Stimulated activated CD8-positive, alpha-beta memory T cell treated with anti-CD3 and anti-CD28 coated beads, Interleukin-15, amount 100 ng/mL, for 24 hours (primary cell): ENCODE measurements at places on chromosomes 5 and 9.

DNA sequence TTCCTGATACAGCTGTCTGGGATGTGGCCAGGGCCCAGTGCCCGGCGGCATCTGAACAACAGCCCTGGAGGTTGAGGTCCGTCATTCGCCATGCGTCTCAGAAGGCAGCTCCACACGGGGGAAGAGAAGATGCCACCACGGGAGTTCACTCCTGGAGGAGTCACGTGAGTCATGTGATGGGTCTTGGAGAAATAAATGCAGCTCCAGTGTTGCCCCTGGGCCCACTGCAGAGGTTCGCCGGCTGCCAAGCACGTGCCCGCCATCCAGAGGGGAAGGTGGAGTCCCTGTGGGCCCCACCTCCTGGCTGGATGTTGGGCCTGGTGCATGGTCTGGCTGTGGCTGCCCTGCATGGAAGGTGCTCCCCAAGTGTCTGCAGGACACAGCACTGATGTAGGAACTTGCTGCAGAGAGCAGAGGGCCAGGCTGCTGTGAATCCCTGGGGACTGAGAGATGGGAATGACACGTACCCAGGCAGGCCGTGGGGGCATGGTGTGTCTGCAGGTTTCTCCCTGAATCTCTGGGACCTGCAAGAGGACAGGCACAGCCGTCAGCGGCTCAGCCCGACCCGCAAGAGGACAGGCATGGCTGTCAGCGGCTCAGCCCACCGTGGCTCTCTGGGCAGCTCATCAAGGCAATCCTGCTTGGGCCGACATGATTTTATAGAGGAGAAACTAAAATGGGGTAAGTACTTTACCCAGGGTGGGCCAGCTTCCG, 418.3 kb upstream of the IRX4 start:
- DNase-seq: no peak

GRCh38 chr9:104869811-104870210, 58.1 kb downstream of the ABCA1 start:
- DNase-seq: no peak

GRCh38 chr9:113535756-113536155, 72.2 kb downstream of the RGS3 start:
- DNase-seq: no peak

DNA sequence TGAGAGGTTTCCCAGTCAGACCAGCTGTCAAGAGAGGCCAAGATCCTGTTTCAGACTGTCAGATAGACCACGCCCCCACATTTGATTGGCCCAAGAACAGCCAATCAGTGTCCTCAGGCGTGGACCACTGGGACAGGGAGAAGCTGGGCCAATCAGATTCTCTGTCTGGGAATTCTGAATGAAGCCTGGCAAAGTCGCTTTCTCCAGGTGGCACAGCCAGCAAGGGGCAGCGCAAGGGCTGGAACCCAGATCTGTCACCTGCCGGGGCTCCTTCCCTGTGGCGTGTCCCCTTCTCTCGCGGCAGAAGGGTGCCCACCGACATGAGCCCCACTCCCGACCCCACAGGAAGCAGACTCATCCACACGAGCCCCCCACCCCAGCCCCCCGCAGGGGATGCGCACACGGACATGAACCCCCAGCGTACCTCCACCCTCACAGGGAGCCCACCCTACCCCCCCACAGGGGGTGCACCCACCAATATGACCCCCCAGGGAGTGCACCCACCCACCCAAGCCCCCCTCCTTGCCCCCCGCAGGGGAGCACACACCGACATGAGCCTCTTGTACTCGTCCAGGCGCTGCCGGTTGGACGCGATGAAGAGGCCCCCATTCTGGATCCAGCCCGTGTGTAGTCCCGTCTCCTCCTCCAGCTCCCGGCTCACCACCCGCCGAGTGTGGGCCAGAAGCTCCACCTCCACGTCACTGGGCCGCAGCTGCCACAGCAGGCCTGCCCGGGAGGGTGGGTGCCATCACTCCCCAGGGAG, 6.1 kb downstream of the SARDH start:
- DNase-seq: no peak

- DNase-seq: no peak
Measured at GRCh38 chr9:70477146-70477745, 62.8 kb upstream of the KLF9 start.

- DNase-seq: no peak
Measured at GRCh38 chr5:145470396-145470979, 364.7 kb downstream of the PRELID2 start.

DNA sequence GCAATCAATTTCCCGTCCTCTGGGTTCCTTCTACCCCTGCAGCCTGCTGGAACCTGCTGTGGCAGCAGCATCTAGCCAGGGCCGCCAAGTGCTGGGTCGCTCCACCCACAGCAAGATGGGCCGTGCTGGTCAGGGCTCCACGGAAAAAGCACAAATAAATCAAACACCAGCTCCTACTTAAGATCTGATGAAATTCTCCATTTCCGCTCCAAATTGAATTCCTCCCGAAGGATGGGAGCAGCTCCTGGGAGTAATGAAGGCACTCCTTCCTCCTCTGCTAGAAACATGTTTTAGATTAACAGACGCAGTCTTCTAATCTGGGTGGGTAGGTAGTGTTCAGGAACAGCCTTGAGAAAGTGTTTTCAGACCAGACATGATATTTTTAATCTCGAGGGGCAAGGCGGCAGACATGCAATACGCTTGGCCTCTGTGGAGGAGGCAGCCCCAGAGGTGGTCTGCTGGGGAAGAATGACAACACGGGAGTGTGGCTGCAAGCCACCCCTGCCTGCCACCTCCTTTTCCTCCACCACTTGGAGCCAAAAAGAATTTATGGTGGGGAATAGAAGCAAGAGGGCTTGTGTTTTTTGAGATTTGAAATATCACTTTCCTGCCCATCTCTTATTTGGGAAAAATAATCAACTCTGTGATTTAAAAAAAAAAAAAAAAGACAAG, 194.1 kb downstream of the AOPEP start:
- DNase-seq: no peak

DNA sequence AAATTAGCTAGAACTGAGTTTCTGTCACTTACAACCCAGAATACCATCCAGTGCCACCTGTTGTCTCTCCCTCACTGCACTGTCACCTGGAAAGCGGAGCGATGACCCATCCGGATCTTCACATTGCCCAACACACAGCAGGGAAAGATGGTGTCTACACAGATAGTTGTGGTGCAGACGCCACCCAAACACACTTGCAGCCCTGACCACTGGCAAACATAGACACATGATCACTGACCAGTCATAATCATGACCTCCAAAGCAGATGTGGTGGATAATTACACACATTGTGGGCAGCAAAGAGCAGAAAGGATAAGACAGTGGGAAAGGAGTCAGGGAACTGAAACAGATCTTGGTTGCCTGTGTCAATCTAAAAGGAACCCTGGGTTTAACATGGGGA, 64.7 kb downstream of the GABBR2 start:
- no peak for DNase-seq

DNA sequence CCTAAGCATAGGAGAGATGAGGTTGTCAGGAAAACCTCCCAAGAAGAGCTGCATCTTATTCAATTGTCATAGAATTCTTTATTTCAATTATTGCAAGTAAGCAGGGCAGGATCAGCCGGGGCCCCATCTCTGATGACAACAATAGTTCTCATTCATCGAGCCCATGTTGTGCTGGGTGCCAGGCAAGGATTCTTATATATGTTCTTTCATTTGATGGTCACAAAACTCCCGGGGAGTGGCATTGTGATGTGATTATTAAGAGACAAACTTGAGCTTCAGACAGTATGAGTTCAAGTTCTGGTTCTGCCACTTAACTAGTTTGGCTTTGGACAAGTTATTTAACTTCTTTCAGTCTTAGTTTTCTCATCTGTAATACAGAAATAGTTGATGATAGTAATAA, 8.5 kb downstream of the FUBP3 start:
- no peak for DNase-seq

DNA sequence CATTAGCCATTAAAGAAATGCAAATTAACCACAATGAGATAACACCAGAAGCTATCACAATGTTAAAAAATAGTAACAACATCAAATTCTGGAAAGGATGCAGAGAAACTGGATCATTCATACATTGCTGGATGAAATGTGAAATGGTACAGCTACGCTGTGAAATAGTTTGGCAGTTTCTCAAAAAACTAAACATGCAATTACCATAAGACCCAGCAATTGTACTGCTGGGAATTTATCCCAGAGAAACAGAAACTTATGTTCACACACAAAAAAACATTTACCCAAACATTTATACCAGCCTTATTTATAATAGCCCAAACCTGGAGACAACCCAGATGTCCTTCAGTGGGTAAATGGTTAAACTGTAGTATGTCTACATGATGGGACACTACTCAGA, 592.9 kb downstream of the ZNF608 start:
- no peak for DNase-seq

DNA sequence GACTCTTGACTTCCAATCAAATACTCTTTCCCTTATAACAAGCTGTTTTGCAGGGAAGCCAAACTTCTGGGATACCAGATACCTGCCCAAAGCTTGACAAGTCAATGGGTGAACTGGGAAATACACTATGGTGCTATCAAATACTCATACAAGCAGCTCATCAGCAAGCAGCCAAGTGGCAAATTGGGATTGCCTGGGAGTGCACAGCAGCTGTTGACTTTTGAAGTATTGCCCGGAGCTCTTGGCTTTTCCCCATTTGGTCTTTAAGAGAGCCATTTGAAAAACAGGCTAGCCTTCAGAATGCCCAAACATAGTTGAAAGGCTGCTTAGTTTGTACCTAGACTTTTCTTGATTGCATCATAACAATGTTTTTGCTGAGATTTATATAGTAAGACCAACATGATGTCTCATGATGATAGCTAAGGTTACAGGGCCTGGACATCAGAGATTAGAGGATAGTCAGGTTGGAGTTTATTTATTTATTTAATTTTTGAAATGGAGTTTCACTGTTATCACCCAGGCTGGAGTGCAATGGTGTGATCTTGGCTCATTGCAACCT, 210.1 kb upstream of the ZNF608 start:
- no peak for DNase-seq

GRCh38 chr5:158952951-158953350, 146.8 kb downstream of the EBF1 start:
- DNase-seq: no peak

GRCh38 chr5:163565931-163566608, 60.7 kb downstream of the MAT2B start:
- DNase-seq: no peak

GRCh38 chr9:438961-439768, 224.5 kb downstream of the DOCK8 start:
- no peak for DNase-seq

GRCh38 chr5:139445325-139446170, 6.2 kb upstream of the DNAJC18 start:
- DNase-seq: no peak

GRCh38 chr9:96150324-96151227, 151.4 kb downstream of the HSD17B3 start:
- DNase-seq: no peak

DNA sequence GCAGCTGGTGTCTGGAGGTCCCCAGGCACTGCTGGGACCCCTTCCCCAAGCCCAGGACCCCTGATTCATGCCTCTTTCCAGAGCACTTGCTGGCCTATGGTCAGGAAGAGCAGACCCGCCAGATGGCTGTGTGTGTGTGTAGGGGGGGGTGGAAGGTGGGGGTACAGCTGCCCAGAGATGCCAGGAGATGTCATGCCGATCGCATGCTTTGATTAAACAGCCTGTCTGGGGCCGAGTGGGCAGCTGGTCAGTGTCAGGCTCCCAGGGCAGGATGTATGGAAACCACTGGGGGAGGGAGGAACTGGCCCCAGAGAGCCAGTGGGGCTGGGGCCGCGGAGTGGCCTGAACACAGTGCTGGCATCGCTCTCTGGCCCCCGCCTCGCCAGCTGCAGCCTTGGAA, 23.7 kb downstream of the RXRA start:
- no peak for DNase-seq

DNA sequence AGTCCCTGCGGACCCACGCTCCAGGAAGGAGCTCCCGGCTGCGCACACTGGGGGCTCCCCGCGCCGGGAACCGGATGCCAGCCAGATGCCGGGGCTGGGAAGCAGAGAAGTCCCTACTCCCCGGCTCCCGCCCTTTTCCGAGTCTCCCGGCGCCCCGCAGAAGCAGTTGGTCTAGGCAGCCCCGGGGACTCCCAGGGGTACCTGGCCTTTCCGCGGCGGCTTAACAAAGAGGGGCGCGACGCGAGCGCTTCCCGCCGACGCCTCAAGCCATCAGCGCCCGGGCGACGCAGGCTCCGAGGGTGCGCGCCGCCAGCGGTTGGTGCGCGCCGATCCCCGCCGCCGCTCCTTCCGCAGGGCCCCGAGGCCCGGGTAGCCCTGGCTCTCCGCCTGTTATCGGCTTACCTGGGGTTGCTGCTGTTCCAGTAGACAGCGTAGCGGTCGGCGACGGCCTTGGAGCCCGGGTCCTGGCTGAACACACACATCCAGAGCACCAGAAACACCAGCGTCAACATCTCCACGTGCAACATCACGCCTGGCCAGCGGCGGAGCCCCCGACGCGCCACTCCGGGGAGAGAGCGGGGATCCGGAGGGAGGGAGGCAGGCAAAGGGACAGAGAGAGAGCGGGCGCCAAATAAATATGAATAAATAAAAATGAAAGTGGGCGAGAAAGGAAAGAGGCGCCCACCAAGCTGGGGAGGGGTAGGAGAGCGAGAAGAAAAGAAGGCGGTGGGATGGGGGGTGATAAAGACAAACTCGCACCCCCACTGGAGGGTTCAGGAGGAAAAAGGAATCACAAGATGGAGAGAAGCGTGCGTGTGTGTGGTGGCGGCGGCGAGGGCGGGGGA, 428 bp downstream of the EFNA5 start:
- no peak for DNase-seq

DNA sequence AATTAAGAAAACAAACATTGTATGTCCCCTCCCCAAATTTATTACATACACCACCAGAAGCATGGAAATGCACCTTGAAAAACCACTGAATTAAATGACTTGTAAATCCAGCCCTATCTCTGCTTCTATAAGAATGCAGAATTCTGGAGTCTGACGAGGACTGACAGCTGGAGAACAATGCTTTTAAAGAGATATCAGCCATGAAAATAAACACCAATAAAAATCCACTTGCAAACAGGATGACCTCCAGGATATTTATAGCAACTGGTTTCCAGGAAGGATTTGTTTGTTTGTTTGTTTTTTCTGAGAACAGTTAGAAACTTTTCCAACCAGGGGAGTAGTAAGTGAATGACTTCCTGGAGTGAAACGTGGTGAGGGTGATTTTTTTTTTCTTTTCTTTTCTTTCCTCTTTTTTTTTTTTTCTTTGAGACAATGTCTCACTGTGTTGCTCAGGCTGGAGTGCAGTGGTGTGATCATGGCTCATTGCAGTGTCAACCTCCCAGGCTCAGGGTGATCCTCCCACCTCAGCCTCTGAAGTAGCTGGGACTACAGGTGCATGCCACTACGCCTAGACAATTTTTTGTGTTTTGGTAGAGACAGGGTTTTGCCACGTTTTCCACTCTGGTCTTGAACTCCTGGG, 38.7 kb upstream of the SLC36A1 start:
- DNase-seq: no peak

DNA sequence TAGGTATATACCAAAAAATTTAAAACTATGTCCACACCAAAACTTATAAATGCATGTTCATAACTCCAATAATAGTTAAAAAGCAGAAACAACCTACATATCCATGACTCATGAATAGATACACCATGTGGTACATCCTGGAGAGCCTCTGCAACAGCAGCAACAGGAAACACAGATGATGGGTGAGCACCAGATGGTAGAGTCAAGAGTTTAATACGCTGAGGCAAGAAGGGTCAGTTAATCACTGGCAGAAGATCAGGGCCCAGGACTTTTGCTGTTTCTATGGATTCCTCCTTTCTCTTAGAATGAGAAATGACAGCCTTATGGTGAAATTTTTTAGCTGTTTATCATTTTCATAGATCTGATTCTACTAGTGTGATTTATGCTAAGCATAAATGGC, 351.8 kb upstream of the ADAMTSL1 start:
- DNase-seq: no peak

- no peak for DNase-seq
Measured at GRCh38 chr5:135824541-135825041, 9.9 kb upstream of the SLC25A48 start.

- no peak for DNase-seq
Measured at GRCh38 chr5:151202381-151203139, 21.3 kb downstream of the CCDC69 start.
